Stimulated activated CD4-positive, alpha-beta T cell treated with anti-CD3 and anti-CD28 coated beads, Interleukin-15, amount 100 ng/mL, for 1 hour (primary cell): ENCODE measurements at places on chromosomes 12 and 14.

- DNase-seq: no peak
These were observed 5.8 kb upstream of the NRXN3 start for GRCh38 chr14:78164226-78164853.

- DNase-seq: no peak
These were observed 32.3 kb upstream of the TBC1D30 start for GRCh38 chr12:64792128-64792527.

- no peak for DNase-seq
These were observed 363.2 kb upstream of the DDHD1 start for GRCh38 chr14:53516261-53516774.

- no peak for DNase-seq
These were observed 299.2 kb downstream of the GLT1D1 start for GRCh38 chr12:129152351-129153104.

DNA sequence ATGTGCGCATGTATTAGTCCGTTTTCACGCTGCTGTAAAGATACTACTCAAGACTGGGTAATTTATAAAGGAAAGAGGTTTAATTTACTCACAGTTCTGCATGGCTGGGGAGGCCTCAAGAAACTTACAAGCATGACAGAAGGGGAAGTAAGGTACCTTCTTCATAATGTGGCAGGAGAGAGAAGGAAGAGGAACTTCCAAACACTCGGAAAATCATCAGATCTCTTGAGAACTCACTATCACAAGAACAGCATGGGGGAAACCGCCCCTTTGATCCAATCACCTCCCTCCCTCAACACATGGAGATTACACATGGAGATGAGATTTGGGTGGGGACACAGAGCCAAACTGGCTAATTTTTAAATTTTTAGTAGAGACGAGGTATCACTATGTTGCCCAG lies 41.8 kb upstream of the SNX6 start:
- no peak for DNase-seq

DNA sequence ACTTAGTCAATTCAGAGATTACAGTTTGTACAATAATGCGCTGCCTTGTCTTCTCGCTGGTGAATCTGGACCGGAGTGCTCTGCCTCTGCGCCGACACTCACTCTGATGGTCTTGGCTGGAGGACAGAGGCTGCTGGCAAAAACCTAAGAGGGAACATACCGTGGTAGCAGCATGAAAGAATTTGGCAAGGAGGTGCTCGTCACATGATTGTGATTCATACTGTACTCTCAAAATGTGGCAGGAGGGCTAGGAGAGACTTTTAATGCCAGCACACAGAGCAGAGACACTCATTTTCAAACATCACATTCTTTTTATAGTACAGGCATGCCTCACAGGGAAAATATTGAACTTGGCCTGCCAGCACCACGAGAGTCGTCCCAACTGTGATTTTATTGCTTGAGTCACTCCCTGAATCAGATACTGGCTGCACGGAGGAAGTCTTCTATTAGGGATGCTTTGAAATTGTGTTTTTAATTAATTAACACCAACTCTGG lies 67.8 kb downstream of the HMGA2 start:
- no peak for DNase-seq

GRCh38 chr12:31371256-31371620 lies 45.3 kb upstream of the SINHCAF start:
- DNase-seq: no peak

DNA sequence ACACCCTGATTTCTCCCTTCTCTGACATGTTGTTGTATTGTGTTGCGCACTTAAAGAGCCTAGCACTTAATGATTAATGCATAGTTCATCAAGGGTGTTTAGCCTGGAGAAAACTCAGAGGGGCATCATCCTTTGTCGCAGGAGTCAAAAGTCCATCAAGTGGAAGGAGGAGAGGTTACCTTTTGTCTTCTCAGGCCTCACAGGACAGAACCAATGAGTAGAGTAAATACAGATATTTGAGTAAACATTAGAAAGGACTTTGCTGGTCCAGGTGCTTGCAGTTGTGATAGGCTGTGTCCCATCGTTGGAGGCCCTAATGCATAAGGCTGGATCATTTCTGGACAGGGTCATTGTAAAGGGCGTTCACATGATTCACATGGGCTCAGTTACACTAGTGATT lies 430.9 kb downstream of the PCNX1 start:
- DNase-seq: no peak

- DNase-seq: no peak
These were observed 21.5 kb downstream of the FAM222A start for GRCh38 chr12:109735051-109735521.

GRCh38 chr12:6249580-6249979 lies 49.4 kb downstream of the CD9 start:
- DNase-seq: no peak

- no peak for DNase-seq
These were observed 4.9 kb upstream of the HDAC7 start for GRCh38 chr12:47824635-47825034.

- DNase-seq: no peak
These were observed 106.4 kb upstream of the TBX5 start for GRCh38 chr12:114512351-114512750.

DNA sequence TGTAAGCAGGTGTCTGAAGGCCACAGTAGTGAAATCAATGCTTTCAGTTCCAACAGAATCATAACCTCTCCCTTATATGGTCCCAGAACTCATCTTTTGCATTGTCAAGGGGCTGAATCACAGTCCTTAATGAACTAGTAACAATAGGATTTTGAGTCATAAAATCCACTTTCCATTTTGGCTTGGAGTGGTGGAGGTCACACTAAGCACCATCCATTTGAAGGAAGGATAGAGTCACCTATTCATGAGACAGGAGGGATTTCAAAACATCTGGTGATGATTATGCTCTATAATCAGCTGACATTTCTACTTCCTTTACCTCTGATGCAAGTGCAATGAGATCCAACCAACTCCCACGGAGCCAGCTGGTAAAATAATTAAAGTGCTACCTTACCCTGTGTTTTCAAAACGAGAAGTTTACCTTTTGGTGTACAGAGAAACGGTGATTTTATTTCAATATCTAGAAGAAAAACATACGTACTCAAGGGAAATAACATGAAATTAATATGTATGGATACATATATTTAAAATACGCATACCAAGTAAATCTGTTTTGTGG lies 59.1 kb downstream of the TMEM132D start:
- DNase-seq: no peak

DNA sequence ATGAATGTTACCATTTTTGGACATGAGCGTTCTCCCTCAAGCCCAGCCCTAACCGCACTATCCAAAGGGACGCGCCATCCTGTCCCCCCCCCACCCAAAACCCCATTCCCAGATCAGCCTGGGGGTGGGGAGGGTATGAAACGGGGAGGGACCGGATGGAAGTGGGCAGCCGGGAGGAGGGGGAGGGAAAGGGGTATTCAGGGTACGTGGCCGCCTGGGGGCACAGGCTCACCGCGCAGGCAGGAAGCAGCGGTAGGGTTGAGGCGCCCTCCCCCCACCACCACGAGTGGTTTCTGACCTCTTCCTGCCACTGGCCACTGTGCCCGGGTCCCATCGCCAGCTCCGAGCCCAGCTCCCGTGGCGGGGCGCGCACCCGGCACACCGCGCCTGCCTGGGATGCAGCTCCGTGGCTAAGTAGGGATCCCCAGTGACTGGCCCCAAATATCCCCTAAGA lies 1.4 kb downstream of the ACTN1 start:
- no peak for DNase-seq

GRCh38 chr12:53579545-53579955 lies 46.6 kb downstream of the ATF7 start:
- DNase-seq: no peak

GRCh38 chr14:94344389-94344788 lies 21.3 kb upstream of the SERPINA6 start:
- DNase-seq: no peak

- no peak for DNase-seq
These were observed 137.2 kb upstream of the DHRS4 start for GRCh38 chr14:23816371-23816770.
